ENCODE measurements at places on chromosomes 1 and 21. TPM values are rescaled to one million over a fixed set of nuclear protein-coding genes. Genes with fewer than 3 reads are reported as not detected.

The NUP210L gene
- 0.03 TPM for polyA plus RNA-seq

The DNAJC8 gene
- 118 TPM for polyA plus RNA-seq

DNA sequence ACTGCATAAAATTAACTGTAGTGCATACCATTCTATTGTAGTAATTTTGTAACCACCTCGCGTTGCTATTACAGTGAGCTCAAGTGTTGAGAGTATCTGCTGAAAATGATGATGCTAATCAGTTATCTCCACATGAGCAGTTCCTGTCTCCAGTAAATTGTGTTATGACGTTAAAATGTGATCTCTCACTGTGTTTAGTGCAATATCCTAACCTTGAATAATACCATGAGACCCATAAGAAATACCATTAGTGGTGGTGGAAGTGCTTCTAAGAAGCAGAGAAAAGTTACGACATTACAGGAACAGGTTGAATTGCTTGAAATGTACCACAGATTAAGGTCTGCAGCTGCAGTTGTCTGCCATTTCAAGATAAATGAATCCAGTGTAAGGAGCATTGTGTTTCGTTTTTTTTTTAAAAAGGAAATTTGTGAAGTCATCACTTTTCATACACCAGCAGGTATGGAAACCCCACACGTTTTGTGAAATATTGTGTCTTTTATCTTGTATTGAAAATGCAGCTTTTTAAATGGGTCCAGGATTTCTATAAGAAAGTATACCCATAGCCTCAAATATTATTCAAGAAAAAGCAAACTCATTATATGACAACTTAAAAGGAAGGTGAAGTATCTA lies 72.5 kb downstream of the ANGPTL1 start:
- DNase-seq: no peak

The IL22RA1 gene
- polyA plus RNA-seq: not detected

DNA sequence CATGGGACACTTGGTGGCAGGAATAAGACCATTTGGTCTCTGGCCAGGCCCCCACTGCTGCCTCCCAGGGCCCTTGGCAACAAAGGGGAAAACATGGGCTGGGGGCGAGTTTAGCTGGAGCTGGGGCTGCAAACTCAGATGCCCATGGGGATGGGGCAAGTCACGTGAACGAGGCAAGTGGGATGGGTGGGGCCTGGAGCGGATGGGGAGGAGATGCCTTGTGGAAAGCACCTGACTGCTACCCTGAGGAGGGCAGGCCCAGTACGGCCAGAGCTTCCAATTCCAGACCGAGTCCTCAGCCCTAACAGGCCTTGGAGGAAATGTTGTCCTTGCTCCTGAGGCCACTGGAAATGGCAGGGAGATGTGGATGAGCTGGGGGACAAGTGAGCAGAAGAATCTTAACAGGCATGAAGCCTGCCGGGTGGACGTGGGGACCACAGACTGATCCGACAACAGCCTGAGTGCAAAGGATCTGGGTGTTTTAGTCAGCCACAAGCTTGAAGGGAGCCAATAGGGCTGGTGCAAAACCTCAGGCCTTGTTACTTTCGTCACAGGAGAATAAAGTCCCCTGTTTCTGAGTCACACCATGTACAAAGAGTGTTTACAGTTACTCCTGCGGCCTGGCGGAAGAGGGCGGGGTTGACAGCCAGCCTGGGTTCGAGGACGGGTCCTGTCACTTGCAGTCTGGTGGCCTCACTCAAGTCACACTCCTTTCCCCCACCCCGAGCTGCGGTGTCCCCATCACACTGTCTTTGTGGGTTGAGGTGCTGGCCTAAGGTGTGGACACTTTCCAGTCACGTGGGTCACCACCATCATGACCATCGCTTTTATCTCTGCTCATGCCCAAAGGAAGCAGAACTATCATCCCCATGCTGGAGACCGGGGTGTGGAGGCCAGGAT lies 19.1 kb downstream of the RUNX3 start:
- DNase-seq: peak; percentile 37

DNA sequence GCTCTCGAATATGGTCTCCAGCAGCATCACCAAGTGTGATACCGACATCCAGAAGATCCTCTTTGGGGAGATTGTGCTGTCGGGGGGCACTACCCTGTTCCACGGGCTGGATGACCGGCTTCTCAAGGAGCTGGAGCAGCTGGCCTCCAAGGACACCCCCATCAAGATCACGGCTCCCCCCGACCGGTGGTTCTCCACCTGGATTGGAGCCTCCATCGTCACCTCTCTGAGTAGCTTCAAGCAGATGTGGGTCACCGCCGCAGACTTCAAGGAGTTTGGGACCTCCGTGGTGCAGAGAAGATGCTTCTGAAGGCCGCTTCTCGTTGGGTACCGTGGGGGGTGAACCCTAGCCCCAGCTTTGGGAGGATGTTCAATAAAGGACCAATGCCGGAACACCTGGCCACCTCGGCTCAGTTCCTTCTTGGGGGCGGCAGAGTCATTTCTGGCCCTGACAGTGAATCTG lies 1.3 kb downstream of the ACTRT2 start:
- DNase-seq: no peak

The SEMA6C gene
- polyA plus RNA-seq: 0.97 TPM

GRCh38 chr1:245232931-245233330 lies 78.1 kb downstream of the KIF26B start:
- DNase-seq: no peak

DNA sequence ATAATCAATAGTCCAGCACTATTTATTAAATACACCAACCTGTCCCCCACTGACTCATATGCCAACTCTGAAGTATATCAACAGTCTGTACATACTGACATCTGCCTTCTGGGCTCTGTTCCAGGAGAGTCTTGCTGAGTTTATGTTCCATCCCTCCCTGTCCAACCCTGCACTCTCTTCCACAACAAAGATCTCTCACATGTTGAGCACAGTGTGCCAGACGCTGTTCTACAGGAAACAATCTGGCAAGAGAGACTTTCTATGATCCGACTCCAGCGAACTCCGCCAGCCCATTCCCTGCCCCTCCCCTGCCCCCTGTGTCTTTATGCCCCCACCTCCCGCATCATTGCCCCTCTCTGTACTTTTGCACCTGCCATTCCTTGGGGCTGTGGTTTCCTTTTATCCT lies 3.4 kb downstream of the LACTBL1 start:
- no peak for DNase-seq

The ELK4 gene
- 2.6 TPM for polyA plus RNA-seq

- DNase-seq: no peak
These were observed 187.1 kb upstream of the CACYBP start for GRCh38 chr1:174812656-174813055.

GRCh38 chr1:222107267-222107666 lies 365.4 kb upstream of the DUSP10 start:
- no peak for DNase-seq

The NOS1AP gene
- 0.53 TPM for polyA plus RNA-seq

- DNase-seq: no peak
These were observed 127.1 kb upstream of the GADD45A start for GRCh38 chr1:67557696-67558448.

DNA sequence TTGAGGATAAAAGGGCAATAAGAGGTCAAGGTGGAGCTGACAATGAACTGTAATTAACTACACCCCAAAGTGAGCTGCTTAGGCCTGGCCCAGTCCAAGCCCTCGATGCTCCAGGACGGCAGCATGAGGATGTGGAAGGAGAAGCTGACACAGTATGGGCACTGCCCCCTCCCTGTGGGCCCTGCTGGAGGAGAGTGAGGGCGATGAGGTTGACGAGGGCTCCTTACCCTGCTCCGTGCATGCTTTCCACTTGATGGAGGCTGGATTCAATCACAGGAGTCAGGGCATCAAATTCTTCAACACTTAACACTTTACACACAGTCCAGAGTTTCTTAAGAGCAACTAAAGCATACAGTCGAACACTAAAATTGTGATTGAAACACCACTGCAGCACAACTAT lies 32.4 kb downstream of the COA6 start:
- no peak for DNase-seq

GRCh38 chr21:33843216-33843615 lies 72.4 kb downstream of the ATP5PO start:
- no peak for DNase-seq

The BSND gene
- polyA plus RNA-seq: not detected

GRCh38 chr1:31591425-31592093 lies 15.2 kb downstream of the TINAGL1 start:
- DNase-seq: no peak

- no peak for DNase-seq
These were observed 297.2 kb downstream of the OMA1 start for GRCh38 chr1:58249388-58249736.

DNA sequence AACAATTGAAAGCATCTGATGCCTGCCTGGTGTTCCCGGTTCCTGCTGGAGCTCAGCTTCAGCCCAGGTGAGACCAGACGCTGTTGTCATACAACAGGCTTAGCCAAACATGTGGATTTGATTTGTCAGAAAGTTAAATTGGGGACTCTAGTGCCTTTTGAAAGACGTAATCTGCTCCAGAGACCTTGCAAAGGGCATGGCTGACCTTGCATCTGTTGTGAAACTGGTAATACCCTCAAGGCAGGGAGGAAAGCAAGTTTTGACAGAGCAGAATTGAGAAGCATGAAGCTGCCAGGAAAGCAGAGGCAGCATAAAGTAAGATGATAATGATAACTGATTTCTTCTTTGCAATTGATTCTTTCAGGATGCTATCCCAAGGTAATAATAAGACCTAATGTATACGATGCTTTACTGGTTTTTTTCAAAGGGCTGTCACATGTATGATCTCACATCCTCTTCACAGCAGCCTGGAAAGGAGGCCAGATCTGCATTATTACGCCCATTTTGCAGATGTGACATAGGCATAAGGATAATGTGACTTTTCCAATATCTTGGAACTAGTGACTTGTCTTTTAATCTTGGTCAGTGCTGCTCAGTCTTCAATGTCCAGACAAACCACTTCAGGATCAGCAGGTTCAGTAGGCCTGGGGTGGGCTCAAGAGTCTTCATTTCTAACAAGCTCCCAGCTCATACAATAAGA lies 24.7 kb upstream of the CNN3 start:
- no peak for DNase-seq

GRCh38 chr1:220680085-220680687 lies 10.0 kb upstream of the C1orf115 start:
- peak; percentile 45 for DNase-seq

The LCE3E gene
- not detected for polyA plus RNA-seq

The SLC44A3 gene
- polyA plus RNA-seq: not detected

GRCh38 chr1:63759778-63760177 lies 14.0 kb upstream of the ROR1 start:
- no peak for DNase-seq

- DNase-seq: peak; percentile 85
These were observed 21.9 kb upstream of the PIK3CD start for GRCh38 chr1:9629445-9630201.

The GPR37L1 gene
- 0.13 TPM for polyA plus RNA-seq

Data from CD14-positive monocyte (primary cell).